ENCODE measurements at places on chromosomes 6 and 20.

DNA sequence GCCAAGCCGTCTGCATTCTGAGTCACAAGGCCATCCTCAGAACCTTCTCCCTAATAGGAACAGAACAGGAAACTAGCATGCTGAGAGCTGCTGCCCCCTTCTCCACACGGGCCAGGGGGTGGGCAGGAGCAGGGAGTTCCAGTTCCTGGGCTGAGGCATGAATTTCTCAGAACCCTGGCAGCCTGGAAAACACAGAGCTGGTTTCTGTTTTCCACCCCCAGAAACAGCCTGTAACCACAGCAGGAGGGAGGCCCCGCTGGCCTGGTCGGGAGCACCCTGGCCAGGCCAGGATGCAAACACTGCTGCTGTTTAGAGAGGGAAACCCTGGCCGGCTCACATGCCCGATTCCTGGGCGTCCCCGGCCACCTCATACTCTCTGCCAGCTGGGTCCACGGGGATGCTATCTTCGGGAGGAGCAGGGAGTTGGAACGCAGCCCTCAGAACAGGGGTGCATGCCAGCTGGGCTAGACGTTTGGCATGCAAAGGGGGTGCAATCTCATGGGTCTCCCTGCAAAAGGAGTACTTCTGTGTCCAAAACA, 130.1 kb downstream of the NFATC2 start:
- DNase-seq = no peak
- no peak overlapping the region for H3K4me3 ChIP-seq
- peaks cover 67% of the 10 kb centered on the region for H3K36me3 ChIP-seq
- peak overlapping the region; percentile 81 for H3K27ac ChIP-seq
- H3K4me1 ChIP-seq = peaks cover 91% of the 10 kb centered on the region
- no peaks in the 10 kb centered on the region for H3K27me3 ChIP-seq

DNA sequence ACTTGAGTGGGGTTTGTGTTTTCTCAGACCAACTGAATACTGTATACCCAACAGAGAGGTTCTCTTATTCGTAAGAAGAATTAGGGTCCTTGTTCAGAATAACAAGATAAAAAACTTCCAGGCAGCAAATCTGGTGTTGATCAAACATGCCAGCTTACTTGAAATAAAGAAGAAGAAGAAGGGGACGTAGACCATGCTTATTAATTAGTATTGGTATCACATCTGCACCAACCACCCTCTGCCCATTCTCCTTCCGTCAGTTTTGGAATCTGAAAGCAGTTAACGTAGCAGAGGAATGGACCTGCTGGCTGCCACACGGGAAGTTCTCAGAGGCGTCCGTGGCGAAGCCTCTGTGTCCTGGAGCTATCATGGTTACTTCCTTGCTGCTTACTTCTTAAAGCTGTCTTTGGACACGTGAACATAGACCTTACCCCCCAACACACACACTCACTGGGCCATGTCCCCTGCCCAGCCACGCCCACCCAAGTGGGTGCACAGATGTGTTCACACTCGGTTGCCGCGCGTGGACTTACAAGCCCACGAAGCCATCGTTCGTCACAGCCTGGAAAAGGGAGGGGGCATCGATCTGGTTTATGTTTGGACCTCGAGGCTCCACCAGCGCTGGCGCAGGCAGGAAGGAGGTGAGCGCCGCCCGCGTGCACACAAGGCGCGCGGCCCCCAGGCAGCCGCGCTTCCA, 4.1 kb upstream of the DLL1 start:
- H3K27ac ChIP-seq = no peak overlapping the region
- H3K36me3 ChIP-seq = no peaks in the 10 kb centered on the region
- no peak for DNase-seq
- peaks cover 37% of the 10 kb centered on the region for H3K4me1 ChIP-seq

GRCh38 chr6:105489216-105489530, 86.3 kb upstream of the PREP start:
- no peak overlapping the region for H3K27ac ChIP-seq
- H3K27me3 ChIP-seq = no peaks in the 10 kb centered on the region
- peaks cover 74% of the 10 kb centered on the region for H3K4me1 ChIP-seq
- peaks cover 23% of the 10 kb centered on the region for H3K36me3 ChIP-seq

GRCh38 chr20:50230184-50230583, 39.6 kb downstream of the CEBPB start:
- H3K36me3 ChIP-seq = no peaks in the 10 kb centered on the region
- H3K4me1 ChIP-seq = peaks cover 18% of the 10 kb centered on the region
- H3K27ac ChIP-seq = no peak overlapping the region
- no peak for DNase-seq
- H3K27me3 ChIP-seq = peaks cover 7% of the 10 kb centered on the region
- H3K4me3 ChIP-seq = no peak overlapping the region

DNA sequence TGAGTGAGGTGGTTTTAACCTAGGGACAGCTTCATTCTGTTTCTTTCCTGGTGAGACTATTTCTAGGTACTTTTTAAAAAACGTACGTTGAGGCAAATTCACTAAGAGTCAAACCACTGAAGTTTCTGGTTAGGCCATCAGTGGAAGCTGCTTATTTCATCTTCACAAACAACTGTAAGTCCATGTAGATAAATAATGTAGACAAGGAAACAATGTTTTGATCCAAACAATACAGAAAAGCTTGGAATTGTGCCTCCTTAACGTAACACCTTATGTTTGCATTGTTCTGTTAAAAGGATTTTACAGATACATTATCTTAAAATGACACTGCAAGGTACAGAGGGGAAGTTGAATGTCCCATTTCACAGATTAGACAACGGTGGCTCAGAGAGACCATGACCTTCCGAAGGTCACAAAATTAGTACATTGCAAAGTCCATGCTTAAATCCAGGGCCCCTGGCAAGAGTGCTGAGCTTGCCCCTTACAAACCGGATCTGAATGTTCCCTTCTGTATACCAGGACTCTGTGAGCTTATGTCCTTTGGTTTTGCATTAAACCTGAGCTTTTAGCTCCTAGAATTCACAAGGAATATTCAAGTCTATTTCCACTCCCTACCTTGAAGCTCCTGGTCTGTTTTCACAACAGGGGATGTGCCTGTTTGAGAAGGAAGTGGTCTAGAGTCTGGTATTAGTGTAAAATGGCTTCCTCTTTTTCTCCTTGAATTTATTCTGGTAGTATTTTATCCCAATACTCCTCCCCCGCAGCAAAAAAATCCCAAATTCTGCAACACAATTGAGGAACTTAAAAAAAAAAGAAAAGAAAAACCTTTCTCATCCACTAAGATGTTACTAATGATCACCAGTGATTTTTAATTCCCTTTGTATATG, 28.9 kb upstream of the ZNF217 start:
- peaks cover 39% of the 10 kb centered on the region for H3K4me1 ChIP-seq
- H3K27me3 ChIP-seq = no peaks in the 10 kb centered on the region
- H3K27ac ChIP-seq = peak overlapping the region; percentile 96
- H3K4me3 ChIP-seq = peak overlapping the region; percentile 60

DNA sequence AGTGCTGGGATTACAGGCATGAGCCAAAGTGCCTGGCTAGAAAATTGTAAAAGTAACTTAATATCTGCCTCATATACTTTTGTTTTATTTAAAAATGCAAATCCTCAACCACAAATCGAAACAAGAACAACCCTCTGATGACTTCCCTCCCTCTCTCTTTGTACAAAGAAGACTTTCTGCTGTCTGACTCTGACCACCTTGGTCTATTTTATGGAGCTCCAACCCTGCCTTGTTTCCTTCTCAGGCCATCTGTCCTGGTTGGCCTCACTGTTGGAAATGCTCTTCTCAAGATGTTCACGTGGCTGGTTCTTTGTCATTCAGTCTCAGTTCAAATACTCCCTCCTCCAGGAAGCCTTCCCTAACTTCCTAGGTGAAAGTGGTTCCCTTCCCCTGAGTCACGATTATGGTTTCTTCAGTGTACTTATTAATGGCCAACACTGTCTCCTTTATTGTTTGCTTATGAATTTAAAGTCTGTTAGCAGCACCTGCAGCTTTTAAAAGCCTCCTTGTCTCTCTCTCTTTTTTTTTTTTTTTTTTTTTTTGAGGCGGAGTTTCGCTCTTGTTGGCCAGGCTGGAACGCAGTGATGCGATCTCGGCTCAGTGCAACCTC, 151.5 kb upstream of the SALL4 start:
- H3K27me3 ChIP-seq = peaks cover 8% of the 10 kb centered on the region
- DNase-seq = no peak
- no peaks in the 10 kb centered on the region for H3K36me3 ChIP-seq
- no peak overlapping the region for H3K4me3 ChIP-seq

GRCh38 chr6:11791354-11792107, 12.9 kb upstream of the ADTRP start:
- peaks cover 4% of the 10 kb centered on the region for H3K27me3 ChIP-seq
- no peak overlapping the region for H3K4me3 ChIP-seq
- H3K4me1 ChIP-seq = no peaks in the 10 kb centered on the region
- H3K27ac ChIP-seq = no peak overlapping the region
- DNase-seq = no peak

- no peak overlapping the region for H3K27ac ChIP-seq
- no peaks in the 10 kb centered on the region for H3K4me1 ChIP-seq
- no peaks in the 10 kb centered on the region for H3K36me3 ChIP-seq
- H3K4me3 ChIP-seq = no peak overlapping the region
- no peak for DNase-seq
Observed at GRCh38 chr6:76014626-76015530, 57.6 kb downstream of the IMPG1 start.

DNA sequence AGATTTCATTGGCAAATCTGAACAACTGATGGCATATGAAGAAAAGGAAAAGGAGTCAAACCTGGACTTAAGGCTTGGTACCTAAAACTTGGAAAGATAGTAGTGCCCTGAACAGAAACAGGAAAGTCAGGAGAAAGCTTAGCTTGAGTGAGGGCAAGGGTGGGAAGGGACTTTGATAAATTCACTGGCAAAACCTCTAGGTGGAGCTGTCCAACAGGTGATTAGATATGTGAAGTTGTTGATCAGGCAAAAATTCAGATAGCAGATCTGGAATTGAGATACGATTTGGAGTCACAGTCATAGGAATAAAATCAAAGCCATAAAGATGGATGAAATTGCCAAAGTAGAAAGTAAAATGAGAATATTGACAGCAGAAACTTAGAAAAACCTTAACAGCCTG, 16.1 kb upstream of the ZNF292 start:
- DNase-seq = peak; percentile 38
- H3K36me3 ChIP-seq = no peaks in the 10 kb centered on the region
- peaks cover 36% of the 10 kb centered on the region for H3K27me3 ChIP-seq
- H3K4me3 ChIP-seq = no peak overlapping the region
- H3K27ac ChIP-seq = no peak overlapping the region
- peaks cover 1% of the 10 kb centered on the region for H3K4me1 ChIP-seq

DNA sequence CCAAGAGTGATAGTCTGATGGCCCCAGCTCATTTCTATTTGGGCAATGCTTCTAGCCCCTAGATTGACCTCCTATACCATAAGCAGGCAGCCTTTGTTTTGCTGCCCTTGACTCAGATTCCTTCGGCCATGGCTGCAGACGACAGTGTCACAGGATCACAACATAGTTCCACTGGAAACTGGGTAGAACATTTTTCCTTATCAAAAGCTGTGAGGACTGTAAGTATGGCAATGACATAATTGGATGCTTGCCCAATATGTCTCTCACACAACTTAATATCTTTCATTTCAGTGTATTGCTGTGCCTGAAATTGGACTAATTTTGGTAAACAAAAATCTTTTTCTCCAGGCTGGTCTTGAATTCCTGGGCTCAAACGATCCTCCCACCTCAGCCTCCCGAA, 22.9 kb downstream of the KIF6 start:
- H3K27me3 ChIP-seq = no peaks in the 10 kb centered on the region
- no peak overlapping the region for H3K4me3 ChIP-seq
- DNase-seq = no peak
- H3K36me3 ChIP-seq = no peaks in the 10 kb centered on the region
- H3K4me1 ChIP-seq = no peaks in the 10 kb centered on the region

GRCh38 chr6:149150801-149151398, 166.6 kb upstream of the TAB2 start:
- H3K4me1 ChIP-seq = peaks cover 94% of the 10 kb centered on the region
- H3K27me3 ChIP-seq = no peaks in the 10 kb centered on the region
- peak; percentile 58 for DNase-seq
- peak overlapping the region; percentile 91 for H3K27ac ChIP-seq
- H3K4me3 ChIP-seq = peak overlapping the region; percentile 11
- peaks cover 84% of the 10 kb centered on the region for H3K36me3 ChIP-seq

- peaks cover 23% of the 10 kb centered on the region for H3K4me1 ChIP-seq
- H3K27ac ChIP-seq = no peak overlapping the region
- no peaks in the 10 kb centered on the region for H3K36me3 ChIP-seq
- DNase-seq = no peak
- H3K4me3 ChIP-seq = no peak overlapping the region
Observed at GRCh38 chr6:134424165-134424797, 106.4 kb upstream of the SGK1 start.

DNA sequence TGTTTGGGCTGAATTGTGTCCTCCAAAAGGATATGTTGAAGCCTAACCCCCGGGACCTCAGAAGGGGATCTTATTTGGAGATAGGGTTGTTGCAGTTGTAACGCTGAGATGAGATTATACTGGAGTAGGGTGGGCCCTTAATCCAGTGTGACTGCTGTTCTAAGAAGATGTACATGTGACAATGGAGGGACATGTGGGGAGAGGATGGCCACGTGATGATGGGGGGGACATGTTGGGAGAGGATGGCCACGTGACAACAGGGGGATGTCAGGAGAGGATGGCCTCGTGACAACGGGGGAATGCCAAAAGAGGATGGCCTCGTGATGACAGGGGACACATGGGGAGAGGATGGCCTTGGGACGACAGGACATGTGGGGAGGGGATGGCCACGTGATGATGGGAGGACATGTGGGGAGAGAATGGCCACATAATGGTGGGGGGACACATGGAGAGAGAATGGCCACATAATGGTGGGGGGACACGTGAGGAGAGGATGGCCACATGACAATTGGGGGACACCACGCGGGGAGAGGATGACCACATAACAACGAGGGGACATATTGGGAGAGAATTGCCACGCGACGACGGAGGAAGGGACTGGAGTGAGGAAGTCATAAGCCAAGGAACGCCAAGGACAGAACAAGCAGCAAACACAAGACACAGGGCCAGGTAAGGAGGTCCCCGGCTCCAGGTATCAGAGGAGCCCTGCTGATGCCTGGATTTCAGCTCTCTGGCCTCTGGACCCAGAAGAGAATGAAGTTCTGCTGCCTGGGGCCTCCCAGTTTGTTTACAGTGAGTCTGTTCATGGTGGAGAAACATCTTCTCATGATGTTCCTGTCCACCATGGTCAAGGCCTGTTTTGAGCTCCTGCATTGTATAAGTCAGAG, 29.2 kb downstream of the SYNJ2 start:
- DNase-seq = no peak
- peaks cover 80% of the 10 kb centered on the region for H3K4me1 ChIP-seq
- H3K36me3 ChIP-seq = peaks cover 50% of the 10 kb centered on the region
- no peak overlapping the region for H3K27ac ChIP-seq
- no peaks in the 10 kb centered on the region for H3K27me3 ChIP-seq

DNA sequence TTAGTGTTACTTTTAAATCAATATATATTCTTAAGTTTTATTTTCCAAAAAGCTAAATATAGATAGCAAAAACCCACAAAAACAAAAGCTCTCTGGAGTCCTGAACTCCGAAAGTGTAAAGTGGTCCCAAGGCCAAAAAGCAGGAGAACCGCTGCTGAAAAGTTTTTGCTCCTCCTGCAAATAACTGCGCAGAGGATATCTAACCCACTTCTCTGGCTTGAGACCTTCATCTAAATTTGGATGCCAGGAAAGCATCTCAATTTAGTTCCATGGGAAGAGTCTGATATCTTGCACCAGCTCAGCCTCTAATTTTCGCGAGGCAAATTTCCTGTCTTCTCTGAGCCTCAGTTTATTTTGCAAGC, 523 bp downstream of the MRPS10 start:
- peaks cover 20% of the 10 kb centered on the region for H3K36me3 ChIP-seq
- H3K27ac ChIP-seq = peak overlapping the region; percentile 80
- no peaks in the 10 kb centered on the region for H3K27me3 ChIP-seq
- no peak for DNase-seq
- H3K4me1 ChIP-seq = peaks cover 33% of the 10 kb centered on the region
